ENCODE measurements at places on chromosomes 4 and X.
A peak's percentile ranks its signal among the peaks of the same experiment; 100 is the strongest.

DNA sequence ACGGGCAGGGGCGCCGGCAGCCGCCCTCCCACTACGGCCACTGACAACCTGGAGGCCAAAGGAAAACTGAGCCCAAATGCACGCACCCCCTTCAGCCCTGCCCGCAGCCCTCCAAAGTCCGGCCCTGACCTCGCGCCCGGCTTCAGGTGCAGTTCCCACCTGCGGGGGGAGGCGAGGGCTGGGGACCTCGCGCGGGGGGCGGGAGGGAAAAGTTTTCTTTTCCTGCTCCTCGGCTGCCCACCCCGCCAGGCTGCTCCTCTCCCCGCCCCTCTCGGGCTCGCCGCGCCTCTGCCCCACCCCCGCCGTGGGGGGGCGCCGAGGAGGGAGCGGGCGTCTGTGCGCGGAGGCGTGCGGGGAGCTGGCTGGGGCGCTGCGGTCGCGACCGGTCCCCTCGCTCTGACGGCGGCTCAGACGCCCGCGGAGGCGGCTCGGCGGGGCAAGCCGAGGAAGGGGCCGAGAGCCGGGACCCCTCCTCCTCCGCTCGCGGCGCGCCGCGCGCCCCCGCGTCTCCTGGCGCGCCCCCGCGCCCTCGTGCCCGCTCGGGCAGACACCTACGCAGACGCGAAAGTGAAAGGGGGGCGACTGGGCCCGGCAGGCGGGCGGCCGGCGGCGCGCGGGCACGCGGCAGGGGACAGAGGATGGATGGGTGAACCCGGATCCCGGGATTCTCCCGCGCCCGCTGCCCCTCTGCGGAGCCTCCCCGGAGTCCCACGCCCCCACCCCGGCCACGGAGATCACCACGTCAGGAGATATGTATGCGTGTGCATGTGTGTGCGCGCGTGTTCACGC, 3.1 kb upstream of the NR3C2 start:
- no peak for DNase-seq

GRCh38 chrX:115018040-115018647, 728 bp upstream of the IL13RA2 start:
- no peak for DNase-seq

- peak; percentile 48 for DNase-seq
Measured at GRCh38 chrX:123217077-123217476, 33.0 kb downstream of the GRIA3 start.

DNA sequence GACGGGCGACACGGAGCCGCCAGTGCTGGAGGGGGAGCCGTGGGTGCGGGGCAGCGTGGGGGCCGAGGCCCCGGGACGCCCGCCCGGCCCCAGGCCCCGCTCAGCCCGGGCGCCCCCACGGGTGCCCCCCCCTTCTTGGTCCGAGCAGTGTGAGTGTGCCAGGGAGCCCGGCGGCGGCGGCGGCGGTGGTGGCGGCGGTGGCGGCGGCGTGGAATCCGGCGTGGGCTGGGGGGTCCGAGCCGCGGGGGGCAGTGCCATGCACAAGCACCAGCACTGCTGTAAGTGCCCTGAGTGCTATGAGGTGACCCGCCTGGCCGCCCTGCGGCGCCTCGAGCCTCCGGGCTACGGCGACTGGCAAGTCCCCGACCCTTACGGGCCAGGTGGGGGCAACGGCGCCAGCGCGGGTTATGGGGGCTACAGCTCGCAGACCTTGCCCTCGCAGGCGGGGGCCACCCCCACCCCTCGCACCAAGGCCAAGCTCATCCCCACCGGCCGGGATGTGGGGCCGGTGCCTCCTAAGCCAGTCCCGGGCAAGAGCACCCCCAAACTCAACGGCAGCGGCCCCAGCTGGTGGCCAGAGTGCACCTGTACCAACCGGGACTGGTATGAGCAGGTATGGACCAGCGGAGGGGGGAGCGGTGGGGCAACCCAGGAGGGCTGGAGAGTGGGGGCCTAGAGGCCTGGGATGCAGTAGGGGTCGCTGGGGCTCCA, 466 bp downstream of the DLG3 start:
- DNase-seq = no peak

- DNase-seq = no peak
Measured at GRCh38 chr4:151567056-151567455, 158.1 kb downstream of the FHIP1A start.

DNA sequence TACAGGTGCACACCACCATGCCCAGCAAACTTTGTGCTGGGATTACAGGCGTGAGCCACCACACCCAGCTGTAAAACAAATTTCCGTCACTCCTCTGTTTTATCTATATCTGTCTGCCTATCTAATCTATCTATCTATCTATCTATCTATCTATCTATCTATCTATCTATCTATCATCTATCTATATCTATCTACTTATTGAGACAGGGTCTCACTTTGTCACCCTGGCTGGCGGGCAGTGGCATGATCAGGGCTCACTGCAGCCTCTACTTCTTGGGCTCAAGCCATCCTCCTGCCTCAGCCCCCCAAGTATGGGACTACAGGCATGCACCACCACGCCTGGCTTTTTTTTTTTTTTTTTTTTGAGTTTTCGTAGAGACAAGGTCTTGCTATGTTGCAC, 20.6 kb downstream of the AKAP14 start:
- no peak for DNase-seq

DNA sequence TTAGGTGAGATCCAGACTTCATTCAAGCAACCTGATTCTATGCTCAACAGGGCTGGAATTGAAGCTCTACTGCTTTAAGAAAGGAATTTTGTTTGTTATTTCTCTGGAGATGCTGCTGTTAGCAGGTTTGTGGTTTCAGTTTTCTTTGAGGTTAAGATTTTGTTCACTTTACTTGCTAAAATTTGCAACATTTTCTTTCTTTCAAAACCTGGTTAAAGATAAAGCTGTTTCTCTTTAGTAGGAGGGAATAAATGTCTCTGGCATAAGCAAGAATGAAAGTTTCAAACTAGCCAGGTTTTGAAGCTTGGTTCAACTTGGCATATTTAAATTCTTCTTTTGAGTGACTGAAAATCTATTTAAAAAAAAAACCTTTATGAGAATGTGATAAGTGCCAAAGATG, 660.6 kb upstream of the NR3C2 start:
- no peak for DNase-seq

Measured in fibroblast of skin of right biceps (primary cell).